ENCODE measurements at places on chromosomes 13 and 19. TPM values are rescaled to one million over a fixed set of nuclear protein-coding genes. Genes with fewer than 3 reads are reported as not detected.
A peak's percentile ranks its signal among the peaks of the same experiment; 100 is the strongest.

- DNase-seq, result no peak
These were observed 295.7 kb downstream of the MYO16 start for GRCh38 chr13:108925070-108925469.

DNA sequence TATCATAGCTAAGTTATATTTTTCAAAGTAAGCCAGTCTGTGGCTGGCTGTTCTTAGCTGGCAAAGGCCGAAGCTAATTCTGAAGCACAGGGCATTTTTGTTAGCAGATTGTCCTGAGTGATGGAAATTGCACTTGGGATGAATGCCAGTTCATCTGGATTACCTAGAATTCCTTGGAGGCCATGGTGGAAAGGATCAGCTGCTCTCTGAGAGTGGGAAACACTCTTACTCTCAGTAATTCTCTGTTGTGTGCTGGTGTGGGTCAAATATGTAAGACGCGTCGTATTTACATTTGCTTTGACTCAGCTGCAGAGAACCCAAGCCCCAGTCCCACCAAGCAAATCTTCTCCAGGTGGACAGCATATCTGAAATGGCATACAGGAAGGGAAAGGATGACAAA, 60.7 kb upstream of the C1QTNF9B start:
- DNase-seq, result no peak

GRCh38 chr13:41034881-41035280, 15.8 kb upstream of the ELF1 start:
- DNase-seq, result no peak

DNA sequence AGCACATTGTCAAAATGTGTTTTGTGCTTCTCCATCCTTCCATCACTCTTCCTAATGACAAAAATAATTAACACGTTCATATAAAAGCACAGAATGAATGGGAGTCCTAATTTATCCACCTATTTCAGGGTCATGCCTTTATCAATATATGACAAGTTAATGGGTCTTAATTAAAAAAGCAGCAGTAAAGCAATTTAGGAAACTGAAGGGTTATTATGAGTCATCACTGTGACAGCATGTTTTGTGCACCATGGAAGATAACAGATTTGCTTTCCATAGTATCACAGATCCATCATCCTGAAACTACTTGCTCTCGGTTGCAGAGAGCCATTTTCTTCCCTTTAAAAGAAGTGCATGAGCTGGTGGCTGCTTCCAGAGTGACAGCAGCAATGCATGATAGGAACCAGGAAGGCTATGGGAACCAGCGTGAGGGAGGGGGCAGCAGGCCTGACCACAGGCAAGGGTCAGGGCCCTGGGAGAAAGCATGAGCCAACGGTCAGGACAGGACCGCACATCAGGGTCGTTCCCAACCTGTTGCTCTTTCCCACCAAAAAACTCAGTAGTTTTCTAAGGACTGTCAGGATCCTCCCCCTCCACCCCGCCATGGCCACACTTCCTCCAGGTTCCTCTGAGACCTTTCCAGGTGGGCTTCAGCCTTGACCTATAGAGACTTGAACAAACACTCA, 784.1 kb downstream of the UQCRFS1 start:
- DNase-seq, result no peak

The FFAR2 gene
- not detected for total RNA-seq

- DNase-seq, result no peak
These were observed 29.4 kb downstream of the ERCC5 start for GRCh38 chr13:102875256-102875655.

The SMIM44 gene
- total RNA-seq, result not detected

The IRS2 gene
- 6.4 TPM for total RNA-seq

The OR4F17 gene
- 0.32 TPM for total RNA-seq

- DNase-seq, result no peak
These were observed 144.8 kb downstream of the UFM1 start for GRCh38 chr13:38494445-38494844.

GRCh38 chr13:109816808-109817203, 30.4 kb upstream of the IRS2 start:
- DNase-seq, result no peak

- DNase-seq, result peak; percentile 33
These were observed 42.3 kb downstream of the ZNF493 start for GRCh38 chr19:21439201-21439751.

The FGF14 gene
- total RNA-seq, result under 0.01 TPM

DNA sequence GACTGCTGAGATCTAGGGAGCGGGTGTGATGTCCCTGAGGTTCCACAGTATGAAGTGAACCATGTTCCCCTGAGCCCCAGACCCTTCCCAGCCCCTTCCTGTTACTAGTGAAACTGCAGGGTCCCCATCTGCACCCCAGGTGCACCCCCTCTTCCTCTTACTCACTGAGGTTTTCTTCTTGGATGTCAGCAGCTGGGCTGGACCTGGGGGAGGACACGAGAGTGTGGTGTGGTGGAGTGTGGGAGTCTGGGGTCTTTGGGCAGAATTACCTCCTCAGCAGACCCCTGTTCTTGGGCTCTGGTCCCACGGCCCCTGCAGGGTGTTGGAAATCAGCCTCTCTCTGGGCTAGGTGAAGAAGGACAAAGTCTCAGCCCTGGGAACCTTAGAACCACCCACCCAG, 3.3 kb upstream of the LILRA6 start:
- DNase-seq, result no peak

The APC2 gene
- 0.32 TPM for total RNA-seq

The IGFL2 gene
- not detected for total RNA-seq

GRCh38 chr13:111646456-111646855, 326.0 kb downstream of the TEX29 start:
- DNase-seq, result no peak

DNA sequence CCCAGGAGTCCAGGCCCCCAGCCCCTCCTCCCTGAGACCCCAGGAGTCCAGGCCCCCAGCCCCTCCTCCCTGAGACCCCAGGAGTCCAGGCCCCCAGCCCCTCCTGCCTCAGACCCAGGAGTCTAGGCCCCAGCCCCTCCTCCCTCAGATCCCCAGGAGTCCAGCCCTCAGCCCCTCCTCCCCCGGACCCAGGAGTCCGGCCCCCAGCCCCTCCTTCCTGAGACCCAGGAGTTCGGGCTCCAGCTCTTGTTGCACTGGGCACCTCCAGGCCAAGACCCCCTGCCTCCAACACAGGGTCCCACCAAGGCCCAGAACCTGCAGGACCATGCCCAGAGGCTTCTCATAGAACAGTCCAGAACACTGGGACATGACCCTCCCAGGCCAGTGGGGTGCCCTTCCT, 3.8 kb downstream of the ERCC1 start:
- no peak for DNase-seq

GRCh38 chr13:105016266-105016665, 1519.2 kb downstream of the EFNB2 start:
- DNase-seq, result no peak

- DNase-seq, result no peak
These were observed 816.6 kb downstream of the UQCRFS1 start for GRCh38 chr19:28396287-28396831.

DNA sequence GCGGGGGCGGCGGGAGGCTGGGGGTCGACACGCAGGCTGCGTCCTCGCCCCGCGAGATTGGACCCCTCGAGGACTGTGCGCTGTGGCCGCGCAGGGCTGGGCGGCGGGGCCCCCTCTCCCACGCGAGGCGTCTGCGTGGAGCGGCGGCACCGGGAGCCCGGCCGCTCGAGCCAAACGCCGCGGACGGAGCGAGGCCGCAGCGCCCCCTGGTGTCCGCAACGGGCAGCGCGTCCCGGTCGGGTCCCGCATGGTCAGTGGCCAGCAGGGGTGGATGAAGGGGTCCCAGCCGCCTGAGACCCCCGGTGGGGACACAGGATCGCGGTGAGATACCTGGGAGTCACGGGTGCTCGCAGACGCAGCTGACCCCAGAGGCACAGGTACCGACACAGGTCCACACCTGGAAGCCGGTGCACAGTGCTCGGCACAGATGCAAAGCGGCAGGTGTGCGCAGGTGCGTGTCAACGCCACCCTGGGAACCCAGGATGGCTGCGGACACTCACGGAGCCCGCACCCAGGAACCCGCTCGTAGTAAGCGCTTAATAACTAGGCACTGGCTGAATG, 2.1 kb upstream of the CIRBP start:
- DNase-seq, result no peak

The LILRB5 gene
- total RNA-seq, result not detected

The ZNF44 gene
- total RNA-seq, result 5.5 TPM

- peak; percentile 61 for DNase-seq
These were observed 344.6 kb downstream of the RFC3 start for GRCh38 chr13:34162544-34162933.

DNA sequence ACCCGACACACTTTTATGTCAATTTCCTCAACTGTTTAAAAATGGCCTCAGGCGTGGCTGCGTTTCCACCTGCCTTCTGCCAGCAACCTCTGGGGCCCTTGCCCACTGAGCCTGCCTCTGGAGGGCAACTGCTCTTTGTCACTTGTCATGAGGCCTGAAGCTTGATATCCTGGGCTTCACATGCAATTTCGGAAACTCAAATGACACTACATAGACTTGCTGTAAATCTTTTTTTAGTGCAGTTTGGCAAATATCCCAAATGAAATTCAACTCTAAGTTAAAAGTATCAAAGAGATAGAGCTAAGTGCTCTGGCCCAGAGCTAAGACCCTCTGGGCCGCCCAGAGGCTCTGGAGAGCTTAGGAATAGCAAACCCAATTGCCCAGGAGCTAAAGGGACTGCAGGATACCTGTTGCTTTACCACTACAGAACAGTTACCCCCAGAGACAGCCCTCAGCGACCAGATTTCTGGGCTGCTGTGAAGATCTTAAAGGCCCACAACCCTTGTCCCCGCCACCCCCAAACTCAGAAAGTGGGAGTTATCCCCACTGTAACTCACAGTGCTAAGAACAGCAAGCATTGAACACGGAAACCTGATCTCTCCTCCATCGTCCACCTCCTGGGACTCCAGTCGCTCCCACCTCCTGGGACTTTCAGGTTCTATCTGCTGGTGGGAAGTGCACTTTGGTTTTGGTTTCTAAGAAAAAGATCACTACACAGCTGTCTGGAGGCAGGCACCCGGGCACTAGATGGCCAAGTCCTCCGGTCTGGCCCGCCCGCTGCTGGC, 19.4 kb downstream of the GJA3 start:
- no peak for DNase-seq

The SCN1B gene
- total RNA-seq, result 3.2 TPM

DNA sequence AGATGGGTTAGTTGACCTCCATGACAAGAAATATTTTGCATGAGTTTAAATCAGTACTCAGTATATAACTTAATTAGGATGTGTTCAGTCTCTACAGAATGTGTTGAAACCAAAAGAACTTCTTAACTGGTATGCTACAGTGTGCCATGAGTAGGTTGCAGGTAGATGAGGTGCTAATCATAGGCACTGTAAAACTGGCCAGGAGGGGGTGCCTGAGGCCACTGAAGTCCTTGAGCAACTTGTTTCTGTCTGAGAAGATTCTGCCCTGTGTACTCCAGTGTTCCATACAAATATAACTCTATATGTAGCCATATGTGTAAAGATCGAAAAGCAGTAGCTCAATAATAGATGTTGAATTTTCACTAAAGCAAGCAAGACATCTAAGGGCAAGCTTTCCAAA, 549.2 kb upstream of the KLF12 start:
- peak; percentile 6 for DNase-seq

The ZBTB7A gene
- total RNA-seq, result 30.9 TPM

GRCh38 chr19:29271911-29272310, 59.0 kb upstream of the UQCRFS1 start:
- no peak for DNase-seq

DNA sequence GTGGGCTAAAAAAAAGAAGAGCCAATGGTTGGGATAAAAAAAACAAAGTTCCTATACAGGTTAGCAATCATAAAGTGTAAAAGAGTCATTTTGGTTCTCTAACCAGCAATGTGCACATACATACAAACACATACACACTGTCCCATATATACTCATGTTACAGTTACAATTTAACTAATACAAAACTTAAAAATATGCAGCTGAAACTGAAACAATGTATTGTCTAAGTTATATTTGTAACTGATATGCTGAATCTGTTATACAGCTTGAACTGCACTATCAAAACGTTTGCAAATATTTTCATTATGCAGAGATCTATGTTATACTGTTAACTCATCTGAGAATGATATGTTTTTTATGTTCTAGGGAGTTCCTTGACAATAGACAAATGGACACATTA, 173.7 kb downstream of the KLF12 start:
- DNase-seq, result no peak

DNA sequence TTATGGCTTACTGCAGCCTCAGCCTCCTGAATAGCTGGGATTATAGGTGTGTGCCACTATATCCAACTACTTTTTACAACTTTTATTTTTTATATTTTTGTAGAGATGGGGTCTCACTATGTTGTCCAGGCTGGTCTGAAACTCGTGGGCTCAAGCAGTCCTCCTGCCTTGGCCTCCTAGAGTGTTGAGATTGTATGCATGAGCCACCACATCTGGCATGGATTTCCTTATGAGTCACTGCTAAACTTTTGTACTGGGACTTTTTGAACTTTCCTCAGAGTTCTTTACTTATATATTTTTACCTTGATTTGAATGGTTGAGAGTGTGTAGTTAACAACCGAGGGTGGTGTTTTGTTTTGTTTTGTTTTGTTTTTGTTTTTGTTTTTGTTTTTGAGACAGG, 33.4 kb downstream of the DNAJC3 start:
- DNase-seq, result peak; percentile 53
